ENCODE measurements at places on chromosomes 1 and 21.

- DNase-seq, result peak; percentile 40
Measured at GRCh38 chr1:243230914-243231313, 24.2 kb downstream of the CEP170 start.

DNA sequence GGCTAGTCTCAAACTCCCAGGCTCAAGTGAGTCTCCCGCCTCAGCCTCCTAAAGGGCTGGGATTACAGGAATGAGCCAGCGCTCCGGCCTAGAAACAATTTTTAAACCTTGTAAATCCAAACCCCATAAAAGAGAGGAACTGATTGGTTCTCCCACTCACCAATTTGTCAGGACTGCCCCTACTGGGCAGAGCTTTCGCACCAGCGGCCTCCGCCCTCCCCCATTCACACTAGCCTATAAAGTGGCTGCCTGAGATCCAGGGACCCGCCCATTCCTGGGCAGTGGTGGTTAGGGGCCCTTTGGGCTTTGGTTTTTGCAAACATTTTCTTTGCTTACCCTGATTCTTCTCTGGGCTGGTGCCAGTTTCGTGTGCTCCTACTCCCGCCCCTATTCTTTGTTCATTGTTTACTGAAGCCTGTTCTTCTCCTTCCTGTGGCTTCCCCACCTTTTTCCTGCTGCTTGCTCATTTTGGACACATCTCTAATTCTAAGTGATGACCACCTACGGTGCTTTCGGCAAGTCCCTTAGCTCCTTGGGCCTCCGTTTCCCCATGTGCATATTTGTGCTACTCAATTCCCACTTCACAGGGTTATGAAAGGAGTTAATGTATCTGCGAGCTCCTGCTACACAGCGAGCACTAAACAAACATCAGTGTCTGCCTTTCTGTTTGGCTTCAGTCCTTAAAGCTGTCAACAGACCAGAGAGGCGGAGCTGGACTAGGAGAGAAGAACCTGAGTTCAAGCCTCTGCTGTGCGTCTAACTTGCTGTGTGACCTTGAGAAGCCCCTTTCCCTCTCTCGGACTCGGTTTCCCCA, 39.8 kb upstream of the CLIC4 start:
- DNase-seq, result peak; percentile 88

DNA sequence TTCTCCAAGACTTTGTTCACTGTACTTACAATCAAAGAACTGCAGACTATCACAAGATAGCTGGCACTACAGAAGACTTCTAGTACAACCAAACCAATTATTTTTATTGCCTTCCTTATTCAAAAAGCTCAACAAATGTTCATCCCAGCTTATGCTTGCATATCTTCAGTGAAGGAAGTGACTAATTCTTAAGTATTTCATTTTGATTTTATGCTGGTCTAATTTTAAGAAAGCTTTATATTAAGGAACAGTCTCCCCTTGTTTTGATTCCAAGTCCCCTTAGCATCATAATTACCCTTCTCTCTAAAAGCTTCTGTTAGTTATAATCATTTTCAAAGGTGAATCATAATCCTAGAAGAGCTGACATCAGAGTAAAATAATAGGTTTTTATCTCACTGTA, 132.9 kb downstream of the LRRIQ3 start:
- DNase-seq, result no peak

DNA sequence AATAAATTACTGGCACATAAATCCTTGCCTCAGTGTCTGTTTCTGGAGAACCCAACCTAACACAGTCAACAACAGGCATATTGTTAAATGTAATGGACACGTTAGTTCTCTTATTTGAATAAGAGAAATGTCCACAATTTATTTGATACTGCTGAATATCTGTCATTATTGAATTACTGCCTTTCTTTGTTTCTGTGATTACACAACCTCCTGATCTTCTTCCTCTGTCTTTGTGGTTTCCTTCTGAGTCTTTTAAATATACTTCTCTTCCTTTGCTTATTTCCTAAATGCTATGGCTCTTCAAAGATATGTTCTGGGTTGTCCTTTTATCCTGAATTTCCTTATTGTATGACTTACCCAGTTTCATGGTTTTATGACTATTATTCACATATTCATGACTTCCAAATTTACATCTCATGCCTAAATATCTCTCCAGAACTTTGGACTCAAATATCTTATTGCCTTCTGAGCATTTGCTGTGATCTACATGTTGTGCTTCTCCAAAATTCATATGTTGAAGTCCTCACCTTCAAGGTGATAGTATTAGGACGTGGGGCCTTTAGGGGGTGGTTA, 39.9 kb downstream of the MSH4 start:
- DNase-seq, result no peak

DNA sequence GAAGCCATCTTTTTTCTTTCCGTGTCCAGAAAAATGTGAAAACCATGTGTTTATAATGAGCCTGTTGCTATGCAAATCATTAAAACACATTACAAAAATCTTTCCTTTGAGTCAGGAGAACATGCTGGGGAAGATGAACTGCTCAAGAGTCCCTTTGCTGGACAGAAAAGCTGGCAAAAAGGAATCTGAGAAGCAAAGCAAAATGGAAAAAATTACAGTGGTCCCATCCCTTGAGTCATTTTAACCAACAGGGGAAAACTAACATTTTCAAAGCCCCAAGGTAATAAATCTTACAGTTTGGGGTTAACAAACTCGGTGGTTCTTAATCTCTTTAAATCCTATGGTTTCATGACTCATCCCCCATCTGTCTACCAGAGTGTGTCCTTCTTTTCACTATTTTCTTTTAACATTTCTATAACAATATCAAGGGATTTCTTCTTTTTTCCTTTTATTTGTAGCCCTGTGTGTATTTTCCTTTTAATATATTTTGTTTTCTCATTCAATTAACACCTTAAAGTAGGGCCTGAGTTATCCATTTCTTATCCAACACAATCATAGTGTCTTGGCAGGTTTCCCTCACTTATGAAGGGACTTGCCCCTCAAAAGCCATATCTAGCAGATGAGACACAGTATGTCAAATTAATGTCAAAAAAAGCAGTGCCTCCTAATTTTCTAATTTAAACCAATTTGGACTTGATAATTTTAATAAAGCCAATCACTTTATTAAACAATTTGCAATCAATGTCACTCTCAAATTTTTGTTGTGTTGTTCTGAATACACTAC, 105.4 kb downstream of the PTPN14 start:
- peak; percentile 97 for DNase-seq
